CD4-positive, alpha-beta memory T cell (primary cell): ENCODE measurements at places on chromosomes 12 and 14. TPM values are rescaled to one million over a fixed set of nuclear protein-coding genes. Genes with fewer than 3 reads are reported as not detected.

DNA sequence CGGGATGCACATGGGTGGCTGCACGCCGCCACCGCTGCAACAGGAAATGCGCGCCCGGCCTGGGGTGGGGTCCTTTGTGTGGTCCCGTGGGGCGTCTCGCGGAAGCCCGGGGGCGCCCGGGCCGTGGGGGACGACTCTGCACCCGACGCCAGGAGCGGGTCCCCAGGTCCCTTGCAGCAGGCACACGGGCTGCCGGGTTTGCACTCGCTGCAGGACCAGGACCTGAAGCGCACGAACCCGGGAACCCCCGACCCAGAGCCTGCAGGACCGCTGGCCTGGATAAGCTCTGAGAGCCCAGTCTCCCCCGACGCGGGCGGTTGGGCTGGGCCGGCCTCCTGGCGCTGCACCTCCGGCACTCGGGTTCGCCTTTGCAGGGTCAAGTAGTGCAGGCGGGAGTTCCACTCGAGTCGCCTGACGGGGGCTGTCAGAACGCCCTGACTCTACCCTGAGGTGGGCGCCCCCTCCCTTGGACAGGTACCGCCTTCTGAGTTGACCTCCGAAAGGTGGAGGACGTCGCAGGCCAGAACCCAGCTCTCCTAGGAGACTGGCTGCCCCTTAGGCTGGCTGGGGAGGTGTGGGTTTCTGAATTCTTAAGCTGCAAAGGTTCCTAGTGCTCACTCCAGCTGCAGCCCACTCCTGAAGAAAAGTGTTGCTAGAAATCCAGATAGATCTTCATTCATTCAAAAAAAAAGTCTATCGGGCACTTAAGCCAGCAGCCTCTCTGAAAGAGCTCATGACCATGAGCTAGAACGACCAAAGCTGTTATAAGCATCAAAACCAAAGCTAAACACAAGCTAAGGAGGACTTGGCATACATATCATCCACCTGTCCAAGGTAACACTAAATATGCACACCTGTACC is 68.0 kb downstream of the RNF34 start:
- H3K27me3 ChIP-seq: no peaks in the 10 kb centered on the region
- peak overlapping the region; percentile 42 for H3K27ac ChIP-seq
- peak; percentile 19 for DNase-seq
- H3K36me3 ChIP-seq: no peaks in the 10 kb centered on the region
- peaks cover 25% of the 10 kb centered on the region for H3K4me1 ChIP-seq

DNA sequence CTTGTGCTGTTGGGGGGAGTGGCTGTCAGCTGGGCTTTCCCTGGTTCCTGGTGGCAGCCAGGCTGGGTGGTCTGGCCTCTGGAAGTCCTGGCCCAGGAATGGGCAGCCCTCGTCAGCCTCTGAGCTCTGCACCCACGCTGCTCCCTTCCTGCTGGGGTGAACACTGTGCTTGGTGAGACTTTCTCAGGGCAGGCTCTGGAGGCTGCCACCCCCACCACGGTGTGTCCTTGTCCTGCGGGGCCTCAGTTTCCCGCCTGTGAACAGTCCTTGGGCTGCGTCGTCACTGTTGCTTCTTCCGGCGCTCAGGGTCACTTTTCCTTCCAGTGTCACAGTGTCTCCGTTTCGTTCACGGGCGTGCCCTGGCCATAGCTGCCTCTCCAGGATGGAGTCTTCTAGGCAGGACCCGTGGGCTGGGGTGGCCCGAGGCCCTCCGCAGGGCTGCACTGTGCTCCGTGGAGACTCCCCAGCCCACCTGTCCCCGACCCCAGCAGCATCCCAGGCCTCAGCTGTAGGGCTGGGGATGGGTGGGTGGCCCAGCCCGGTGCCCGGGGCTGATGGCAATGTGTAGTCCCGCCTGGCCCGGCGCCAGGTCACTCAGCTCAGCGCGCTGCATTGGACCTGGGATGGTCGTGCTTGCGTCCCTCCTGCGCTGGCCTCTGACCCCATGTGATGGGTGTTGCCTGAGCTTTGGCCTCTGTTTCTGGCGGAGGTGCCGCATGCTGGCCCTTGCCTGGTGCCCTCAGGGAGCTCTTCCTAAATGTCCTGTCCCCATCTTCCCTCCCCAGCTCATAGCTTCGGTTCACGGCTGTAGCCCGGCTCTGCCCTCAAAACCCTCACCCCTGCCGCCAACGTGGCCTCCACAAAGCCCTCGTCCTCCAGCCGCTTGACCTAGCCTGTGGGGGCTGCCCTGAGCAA is 6.8 kb downstream of the KIF26A start:
- no peaks in the 10 kb centered on the region for H3K4me1 ChIP-seq
- H3K36me3 ChIP-seq: no peaks in the 10 kb centered on the region
- H3K27ac ChIP-seq: no peak overlapping the region
- no peak for DNase-seq
- H3K4me3 ChIP-seq: no peak overlapping the region

- no peaks in the 10 kb centered on the region for H3K36me3 ChIP-seq
- H3K27ac ChIP-seq: no peak overlapping the region
- H3K4me1 ChIP-seq: no peaks in the 10 kb centered on the region
- H3K27me3 ChIP-seq: no peaks in the 10 kb centered on the region
- H3K4me3 ChIP-seq: no peak overlapping the region
- no peak for DNase-seq
Measured at GRCh38 chr12:38708466-38708865, 196.9 kb downstream of the CPNE8 start.

DNA sequence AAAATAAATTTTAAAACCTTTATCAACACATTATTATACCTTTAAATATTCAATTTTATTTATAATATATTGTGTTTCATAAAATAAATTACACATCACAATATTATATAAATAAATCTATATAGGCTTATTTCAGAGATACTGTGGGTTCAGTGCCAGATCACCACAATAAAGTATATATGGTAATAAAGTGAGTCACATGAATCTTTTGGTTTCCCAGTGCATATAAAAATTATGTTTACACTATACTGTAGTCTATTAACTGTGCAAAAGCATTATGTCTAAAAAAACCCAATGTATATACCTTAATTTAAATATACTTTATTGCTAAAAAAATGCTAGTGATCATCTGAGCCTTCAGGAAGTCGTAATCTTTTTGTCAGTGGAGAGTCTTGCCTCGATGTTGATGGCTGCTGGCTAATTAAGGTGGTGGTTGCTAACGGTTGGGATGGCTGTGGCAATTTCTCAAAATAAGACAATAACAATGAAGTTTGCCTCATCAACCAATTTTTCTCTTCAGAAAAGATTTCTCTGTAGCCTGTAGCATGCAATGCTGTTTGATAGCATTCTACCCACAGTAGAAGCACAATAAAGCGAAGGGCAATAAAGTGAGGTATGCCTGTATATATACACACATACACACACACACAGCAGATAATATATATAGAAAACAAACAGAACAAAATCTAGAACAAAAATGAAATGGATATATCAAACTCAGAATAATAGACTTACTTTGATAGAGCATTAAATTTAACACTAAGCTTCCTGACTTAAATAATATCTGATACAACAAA is 32.4 kb downstream of the CCDC59 start:
- H3K27me3 ChIP-seq: no peaks in the 10 kb centered on the region
- H3K27ac ChIP-seq: no peak overlapping the region
- no peak overlapping the region for H3K4me3 ChIP-seq
- H3K36me3 ChIP-seq: no peaks in the 10 kb centered on the region

- H3K27ac ChIP-seq: no peak overlapping the region
- no peak overlapping the region for H3K4me3 ChIP-seq
- DNase-seq: no peak
- no peaks in the 10 kb centered on the region for H3K36me3 ChIP-seq
- H3K27me3 ChIP-seq: no peaks in the 10 kb centered on the region
Measured at GRCh38 chr12:645563-646071, 17.6 kb downstream of the NINJ2 start.

DNA sequence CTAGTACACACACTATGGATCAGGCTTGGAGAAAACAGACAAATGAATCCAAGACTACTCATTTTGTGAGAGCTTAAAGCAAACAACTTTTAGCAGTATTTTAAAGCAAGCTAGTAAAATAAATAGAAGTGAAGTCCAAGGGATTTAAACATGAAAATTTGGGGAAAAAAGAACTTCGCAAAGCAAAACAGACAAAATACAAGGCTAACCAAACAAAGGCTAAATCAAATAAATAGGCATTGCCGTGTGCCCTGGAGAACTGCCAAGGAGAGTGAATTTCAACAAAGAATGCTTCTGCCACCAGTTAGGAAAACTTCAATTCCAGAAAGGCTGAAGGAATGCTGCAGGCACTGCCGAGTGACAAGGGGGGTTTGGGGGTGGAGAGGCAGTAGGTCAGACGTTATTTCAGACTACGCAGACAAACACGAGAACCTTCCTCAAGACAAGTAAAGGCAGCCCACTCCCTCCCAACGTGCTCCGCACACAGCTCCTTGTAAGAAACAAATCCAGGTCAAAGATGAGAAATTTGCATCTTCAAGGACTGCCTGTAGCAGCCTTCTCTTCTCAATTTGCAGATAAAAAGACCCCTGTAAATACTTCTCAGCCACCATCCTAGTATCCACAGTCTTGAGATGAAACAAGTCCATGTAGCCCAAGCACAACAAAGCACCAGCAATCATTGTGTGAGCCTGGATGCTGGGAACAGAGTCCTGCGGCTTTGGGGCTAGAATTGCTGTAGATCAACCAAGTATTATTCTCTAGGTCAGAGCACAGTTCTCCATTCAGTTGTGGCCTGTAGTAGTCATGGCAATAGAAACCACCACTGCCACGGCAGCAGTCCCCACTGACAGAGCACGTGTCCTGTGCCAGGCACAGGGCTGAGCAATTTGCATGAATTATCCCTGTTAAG is 43.3 kb downstream of the EFCAB11 start:
- no peaks in the 10 kb centered on the region for H3K27me3 ChIP-seq
- H3K4me1 ChIP-seq: peaks cover 4% of the 10 kb centered on the region
- H3K36me3 ChIP-seq: no peaks in the 10 kb centered on the region
- no peak overlapping the region for H3K27ac ChIP-seq

DNA sequence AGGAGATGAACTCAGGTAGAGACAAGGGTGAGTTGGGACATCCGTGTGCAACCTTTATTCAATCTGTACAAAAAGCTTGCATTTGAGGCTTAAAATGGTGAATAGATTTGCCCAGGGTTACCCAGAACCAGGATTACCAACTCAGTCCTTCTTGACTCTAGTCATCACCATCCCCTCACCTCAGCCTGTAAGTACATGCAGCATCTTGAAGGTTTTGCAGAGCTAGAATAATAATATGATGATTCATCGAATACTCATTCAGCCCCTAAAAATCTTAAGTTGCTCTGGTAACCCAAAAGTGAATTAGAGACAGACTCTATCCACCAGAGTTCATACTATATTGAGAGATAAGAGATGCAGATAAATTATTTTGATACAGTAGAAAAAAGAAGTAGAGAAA is 90.3 kb downstream of the NKX2-1 start:
- no peak for DNase-seq
- H3K4me1 ChIP-seq: no peaks in the 10 kb centered on the region
- H3K27me3 ChIP-seq: no peaks in the 10 kb centered on the region
- no peak overlapping the region for H3K27ac ChIP-seq
- H3K4me3 ChIP-seq: no peak overlapping the region

GRCh38 chr12:124680863-124681778 is 113.7 kb upstream of the NCOR2 start:
- no peak overlapping the region for H3K27ac ChIP-seq
- H3K36me3 ChIP-seq: no peaks in the 10 kb centered on the region
- H3K4me1 ChIP-seq: no peaks in the 10 kb centered on the region
- DNase-seq: no peak
- H3K27me3 ChIP-seq: no peaks in the 10 kb centered on the region

GRCh38 chr12:643475-644302 is 19.6 kb downstream of the NINJ2 start:
- H3K27ac ChIP-seq: peak overlapping the region; percentile 89
- no peaks in the 10 kb centered on the region for H3K36me3 ChIP-seq
- DNase-seq: peak; percentile 42
- H3K4me1 ChIP-seq: peaks cover 56% of the 10 kb centered on the region
- peak overlapping the region; percentile 76 for H3K4me3 ChIP-seq

DNA sequence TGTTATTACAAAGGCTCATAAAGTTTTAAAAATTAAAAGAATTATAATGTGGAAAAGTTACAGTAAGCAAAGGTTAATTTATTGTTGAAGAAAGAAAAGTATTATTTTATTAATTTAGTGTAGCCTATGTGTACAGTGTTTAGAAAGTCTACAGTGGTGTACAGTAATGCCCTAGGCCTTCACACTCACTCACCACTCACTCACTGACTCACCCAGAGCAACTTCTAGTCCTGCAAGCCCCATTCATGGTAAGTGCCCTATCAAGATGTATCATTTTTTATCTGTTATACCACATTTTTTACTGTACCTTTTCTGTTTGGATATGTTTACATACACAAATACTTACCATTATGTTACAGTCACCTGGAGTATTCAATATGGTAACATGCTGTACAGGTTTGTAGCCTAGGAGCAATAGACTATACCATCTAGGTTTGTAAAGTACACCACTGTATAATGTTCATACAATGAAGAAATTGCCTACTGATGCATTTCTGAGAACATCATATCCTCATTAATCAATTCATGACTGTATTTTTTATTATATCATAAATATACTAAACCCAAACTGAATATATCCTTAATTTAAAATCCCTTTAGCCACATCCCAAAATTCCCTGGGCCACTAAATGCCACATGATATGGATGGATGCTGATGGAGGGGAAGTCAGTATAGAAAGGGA is 43.6 kb upstream of the NID2 start:
- no peaks in the 10 kb centered on the region for H3K4me1 ChIP-seq
- H3K27me3 ChIP-seq: no peaks in the 10 kb centered on the region
- no peak overlapping the region for H3K27ac ChIP-seq
- no peak for DNase-seq

GRCh38 chr12:31325524-31325875 is 450 bp downstream of the SINHCAF start:
- no peak for DNase-seq
- H3K4me1 ChIP-seq: peaks cover 30% of the 10 kb centered on the region
- H3K27me3 ChIP-seq: no peaks in the 10 kb centered on the region
- H3K36me3 ChIP-seq: no peaks in the 10 kb centered on the region

- no peak overlapping the region for H3K4me3 ChIP-seq
- no peak overlapping the region for H3K27ac ChIP-seq
- peaks cover 12% of the 10 kb centered on the region for H3K27me3 ChIP-seq
- H3K4me1 ChIP-seq: peaks cover 4% of the 10 kb centered on the region
- no peaks in the 10 kb centered on the region for H3K36me3 ChIP-seq
- no peak for DNase-seq
Measured at GRCh38 chr12:110844551-110845338, 2.0 kb upstream of the CCDC63 start.

GRCh38 chr12:34327671-34328070 is 305.4 kb downstream of the ALG10 start:
- H3K4me3 ChIP-seq: no peak overlapping the region
- no peaks in the 10 kb centered on the region for H3K36me3 ChIP-seq
- H3K27ac ChIP-seq: no peak overlapping the region
- DNase-seq: no peak
- no peaks in the 10 kb centered on the region for H3K27me3 ChIP-seq

The CLEC9A gene
- total RNA-seq: not detected

The SPTLC2 gene
- total RNA-seq: 25.9 TPM

The NPFF gene
- not detected for total RNA-seq

The VWF gene
- total RNA-seq: 0.03 TPM

The HOXC4 gene
- not detected for total RNA-seq

The ACTR10 gene
- total RNA-seq: 53.7 TPM

The PPFIA2 gene
- total RNA-seq: not detected

The TMEM229B gene
- total RNA-seq: 35.8 TPM
